ENCODE measurements at places on chromosomes 16 and 17.
A peak's percentile ranks its signal among the peaks of the same experiment; 100 is the strongest.

- no peak for DNase-seq
Observed at GRCh38 chr16:58741166-58741565, 7.0 kb upstream of the GOT2 start.

DNA sequence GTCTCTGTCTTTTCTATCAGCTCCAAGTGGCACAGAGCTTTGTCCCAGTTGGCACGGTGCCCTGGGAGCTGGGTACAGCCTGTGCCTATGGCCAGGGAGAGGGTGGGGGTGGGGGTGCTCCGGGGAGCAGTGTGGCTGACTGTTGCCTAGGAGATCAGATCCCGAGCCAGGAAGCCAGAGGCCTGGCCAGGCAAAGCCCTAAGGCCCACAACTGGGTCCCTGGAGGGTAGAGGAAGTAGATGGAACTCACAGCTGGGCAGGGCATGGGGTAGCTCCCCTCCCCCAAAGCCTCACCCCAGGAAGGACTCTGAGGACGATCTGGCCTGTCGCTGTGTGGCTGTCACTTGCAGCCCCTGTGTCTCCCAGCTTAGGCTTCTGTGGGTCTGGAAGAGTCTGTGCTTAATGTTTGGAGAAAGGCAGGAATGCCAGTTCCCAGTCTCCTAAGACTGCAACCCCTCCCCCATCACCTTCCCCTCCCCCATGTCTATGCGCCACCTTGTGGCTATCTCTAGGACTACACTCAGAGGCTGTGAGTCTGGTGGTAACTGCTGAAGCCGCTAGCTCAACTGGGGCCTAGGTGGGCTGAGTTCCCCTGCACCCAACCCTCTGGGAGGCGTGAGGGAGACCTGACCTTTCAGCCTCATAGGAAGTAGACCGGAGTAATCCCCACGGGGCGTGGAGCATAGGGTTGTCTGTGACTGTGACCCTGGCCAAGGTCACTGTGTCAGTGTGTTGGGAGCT, 12.6 kb downstream of the THRA start:
- DNase-seq = peak; percentile 71

DNA sequence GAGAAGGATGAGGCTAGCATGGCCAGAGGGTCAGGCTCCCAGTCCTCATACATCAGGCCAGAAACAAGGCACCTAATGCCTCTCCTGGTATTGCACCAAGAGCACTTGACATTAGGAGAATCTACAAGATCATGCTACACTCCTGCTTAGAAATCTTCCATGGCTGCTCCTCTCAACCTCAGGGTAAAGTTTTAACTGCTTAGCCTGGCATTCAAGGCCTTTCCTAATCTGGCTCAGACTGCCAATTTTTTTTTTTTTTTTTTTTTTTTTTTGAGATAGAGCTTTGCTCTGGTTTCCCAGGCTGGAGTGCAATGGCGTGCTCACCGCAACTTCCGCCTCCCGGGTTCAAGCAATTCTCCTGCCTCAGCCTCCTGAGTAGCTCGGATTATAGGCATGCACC, 8.2 kb downstream of the PIP4K2B start:
- no peak for DNase-seq

GRCh38 chr17:14125518-14126137, 56.3 kb downstream of the COX10 start:
- DNase-seq = no peak

- no peak for DNase-seq
Observed at GRCh38 chr16:57775661-57776469, 26.4 kb downstream of the KIFC3 start.

- no peak for DNase-seq
Observed at GRCh38 chr16:12317856-12318537, 341.5 kb downstream of the SNX29 start.

DNA sequence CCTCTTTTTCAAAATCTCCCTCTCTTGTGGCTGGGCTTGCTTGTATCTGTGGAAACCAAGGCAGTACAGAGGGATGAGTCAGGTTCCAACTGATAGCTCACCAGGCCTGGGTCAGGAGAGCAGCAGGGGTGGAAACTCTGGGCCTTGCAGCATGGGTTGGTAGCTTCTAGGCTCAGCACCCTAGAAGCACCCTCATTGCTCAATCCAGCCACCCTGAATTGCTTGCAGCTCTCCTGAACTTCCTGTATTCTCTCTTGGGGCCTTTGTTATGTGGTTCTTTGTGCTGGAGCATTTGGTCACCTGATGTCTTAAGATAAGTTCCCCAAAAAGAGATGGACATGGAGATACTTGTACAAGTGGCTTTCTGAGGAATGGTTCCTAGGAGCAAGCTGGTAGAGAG, 169.4 kb downstream of the IRX5 start:
- no peak for DNase-seq

DNA sequence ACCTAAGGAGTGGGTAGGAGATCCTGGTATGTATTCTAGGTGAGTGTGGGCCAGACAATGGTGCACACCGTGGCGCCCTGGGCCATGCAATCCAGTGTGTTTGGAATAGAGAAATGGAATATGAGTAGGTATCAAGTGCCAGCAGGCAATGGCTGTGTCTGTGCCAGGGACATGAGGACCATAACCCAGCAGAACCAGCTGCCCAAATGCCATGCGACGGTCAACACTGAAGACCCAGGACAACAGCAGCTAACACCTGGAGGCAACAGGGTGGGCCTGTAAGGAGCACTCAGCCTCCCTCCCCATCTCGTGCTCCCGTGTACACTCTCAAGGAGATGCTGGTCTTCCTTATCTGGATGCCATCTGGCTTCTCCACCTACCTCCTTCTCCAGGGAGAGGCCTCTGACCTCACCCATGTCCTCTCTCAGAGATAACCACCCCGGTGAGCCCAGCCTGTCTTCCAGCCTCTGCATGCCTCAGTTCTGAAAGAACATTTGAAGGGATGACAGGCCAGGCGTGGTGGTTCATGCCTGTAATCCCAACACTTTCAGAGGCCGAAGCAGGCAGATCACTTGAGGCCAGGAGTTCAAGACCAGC, 750 bp upstream of the GSDMB start:
- DNase-seq = no peak

GRCh38 chr17:29273924-29274323, 20.0 kb downstream of the NUFIP2 start:
- DNase-seq = no peak
